Stimulated activated CD8-positive, alpha-beta memory T cell treated with anti-CD3 and anti-CD28 coated beads, Interleukin-7, amount 100 ng/mL, for 48 hours (primary cell): ENCODE measurements at places on chromosomes 6 and 20.

DNA sequence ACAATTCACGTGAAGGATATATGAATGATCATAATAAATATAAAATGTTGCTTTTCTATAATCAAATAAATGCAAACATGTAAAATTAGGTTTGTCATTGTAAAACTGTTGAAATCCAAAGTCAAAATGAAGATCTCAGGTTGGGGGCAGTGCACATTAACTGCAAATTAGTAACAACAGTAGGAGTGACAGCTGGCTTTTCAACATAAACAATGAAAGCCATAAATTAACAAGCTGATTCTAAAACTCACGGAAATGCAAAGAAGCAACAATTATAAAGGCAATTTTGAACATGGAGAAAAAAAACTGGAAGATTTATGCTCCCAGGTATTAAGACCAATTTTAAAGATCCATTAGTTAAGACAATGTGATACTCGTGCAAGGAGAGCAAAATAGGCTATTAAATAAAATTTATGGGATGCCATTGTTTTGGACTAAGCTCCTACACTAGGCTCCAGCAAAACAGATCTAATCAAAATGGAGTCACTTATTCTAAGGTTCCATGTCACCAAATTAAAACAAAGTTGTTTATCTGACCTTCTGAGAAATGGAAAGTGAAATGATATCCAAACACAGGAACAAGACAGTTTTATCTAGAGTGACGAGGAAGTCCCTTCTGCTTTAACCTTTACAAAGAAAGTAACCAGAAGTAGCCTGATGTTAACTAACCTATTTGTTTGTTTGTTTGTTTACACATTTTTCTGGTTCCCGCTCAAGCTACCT lies 770.8 kb downstream of the EPHA7 start:
- no peak for DNase-seq

DNA sequence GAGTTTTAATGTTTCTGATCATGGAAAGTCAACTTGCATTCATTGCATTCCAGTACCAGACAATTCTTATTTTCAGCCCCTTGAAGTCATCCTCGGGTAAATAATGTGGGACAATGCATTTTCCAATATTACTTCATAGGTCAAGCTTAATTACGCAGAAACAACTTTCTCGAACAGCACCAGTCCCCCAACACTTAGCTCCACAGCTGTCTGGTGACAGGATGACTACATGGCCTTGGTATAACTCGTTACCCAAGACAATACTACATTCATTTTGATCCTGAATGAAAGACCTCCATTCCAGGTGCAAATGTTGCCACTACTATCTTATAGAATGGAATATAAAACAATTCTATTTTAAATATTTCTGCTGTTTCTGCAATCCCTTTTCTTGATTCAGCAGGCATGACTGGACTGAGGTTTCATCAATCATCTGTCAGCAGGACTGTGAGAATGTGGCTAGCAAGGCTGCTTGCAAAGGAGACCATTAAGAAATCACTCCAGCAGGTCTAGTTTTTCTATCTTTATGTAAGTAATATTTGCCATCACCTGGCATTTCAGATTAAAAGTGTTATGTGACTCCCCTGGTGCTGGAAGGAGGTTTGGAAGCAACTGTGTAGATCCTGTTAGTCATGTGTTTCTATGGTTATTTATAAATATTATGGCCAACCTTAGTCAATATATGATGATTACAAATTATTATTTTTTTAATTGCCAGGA lies 147.9 kb downstream of the HAO1 start:
- DNase-seq: no peak

- no peak for DNase-seq
Observed at GRCh38 chr6:149223120-149223903, 94.2 kb upstream of the TAB2 start.

- DNase-seq: no peak
Observed at GRCh38 chr6:21612067-21612745, 18.7 kb downstream of the SOX4 start.

DNA sequence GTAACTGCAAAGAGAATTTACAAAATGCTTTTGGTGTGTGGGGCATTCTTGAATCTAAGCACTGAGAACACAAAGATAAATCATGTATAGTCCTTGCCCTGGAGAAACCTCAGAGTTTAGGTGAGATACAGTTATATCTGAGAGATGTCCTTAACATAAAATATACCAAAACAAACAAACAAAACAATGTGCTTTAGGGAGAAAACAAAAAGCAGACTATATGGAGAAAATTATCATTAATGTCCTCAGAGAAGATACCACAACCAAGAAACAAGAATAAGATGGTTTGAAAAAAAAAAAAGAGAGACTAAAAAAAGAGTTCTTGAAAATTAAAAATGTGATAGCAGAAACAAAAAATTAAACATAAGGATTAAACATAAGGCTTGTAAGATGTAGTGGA lies 8.0 kb downstream of the KIF13A start:
- DNase-seq: no peak

GRCh38 chr20:62724692-62725595 lies 16.3 kb downstream of the NTSR1 start:
- no peak for DNase-seq

GRCh38 chr6:49787176-49787575 lies at the start of gene PGK2:
TSS of gene PGK2 (minus strand) at chr6:49787285. CDS start at chr6:49787187, 98 bp downstream.
- DNase-seq: no peak

DNA sequence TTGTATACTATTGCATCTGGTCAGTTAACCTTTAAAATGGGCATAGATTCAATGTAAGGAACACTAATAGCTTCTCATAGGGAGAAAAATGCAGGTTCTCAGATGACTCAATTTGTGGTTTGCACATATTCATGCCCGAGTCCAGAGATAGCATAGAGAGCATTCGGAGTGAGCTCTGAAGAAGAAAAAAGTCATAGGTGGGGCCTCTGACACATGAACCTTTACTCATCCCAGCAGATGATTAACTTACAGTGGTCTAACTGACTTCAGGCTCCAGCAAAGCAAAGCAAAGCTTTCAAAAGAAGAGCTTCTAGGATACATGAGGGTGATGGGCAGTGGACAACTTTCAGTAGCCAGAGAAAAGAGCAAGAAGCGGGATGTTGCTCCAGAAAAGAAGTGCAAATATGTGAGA lies 55.3 kb upstream of the BTN3A2 start:
- DNase-seq: no peak

- DNase-seq: no peak
Observed at GRCh38 chr20:57693670-57694329, 16.0 kb downstream of the PMEPA1 start.

DNA sequence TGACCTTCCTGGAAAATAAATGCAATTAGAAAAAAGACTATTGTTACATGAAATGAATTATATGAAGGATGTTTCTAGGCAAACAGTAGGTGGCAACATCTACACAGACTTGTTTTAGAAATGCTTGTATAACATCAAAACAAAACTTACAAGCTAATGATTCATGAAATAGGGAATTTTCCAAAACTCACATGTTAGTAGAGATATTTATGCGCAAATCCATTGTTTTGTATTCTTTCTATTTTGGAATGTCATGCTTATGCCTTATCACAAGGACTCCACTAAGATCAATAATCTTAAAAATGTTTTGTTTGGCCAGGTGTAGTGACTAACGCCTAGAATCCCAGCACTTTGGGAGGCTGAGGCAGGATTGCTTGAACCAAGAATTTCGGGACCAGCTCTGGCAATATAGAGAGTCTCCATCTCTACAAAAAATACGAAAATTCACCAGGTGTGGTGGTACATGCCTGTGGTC lies 32.3 kb upstream of the LGSN start:
- DNase-seq: no peak

GRCh38 chr6:2842139-2842552 lies 483 bp upstream of the SERPINB1 start:
- no peak for DNase-seq

DNA sequence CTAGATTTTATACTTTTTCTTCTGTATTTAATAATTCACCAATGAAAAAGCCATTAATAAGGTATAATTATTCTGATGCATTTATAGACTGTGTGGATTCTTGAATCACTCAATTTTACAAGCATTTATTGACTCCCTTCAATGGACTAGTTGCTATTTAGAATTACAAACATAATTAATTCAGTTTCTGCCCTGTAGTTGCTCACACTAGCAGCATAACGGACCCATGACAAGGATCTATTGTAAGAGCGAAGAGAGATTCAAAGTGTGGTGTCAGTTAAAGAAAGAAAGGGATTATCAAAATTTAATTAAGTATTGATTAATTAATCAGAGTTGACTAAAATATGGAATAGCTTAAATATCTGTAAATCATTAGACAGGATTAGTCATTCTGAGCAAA lies 602.6 kb upstream of the PTCHD4 start:
- DNase-seq: no peak

- DNase-seq: no peak
Observed at GRCh38 chr6:17741507-17741906, 34.8 kb upstream of the NUP153 start.

- no peak for DNase-seq
Observed at GRCh38 chr20:45358282-45359068, 4.5 kb upstream of the SYS1 start.

DNA sequence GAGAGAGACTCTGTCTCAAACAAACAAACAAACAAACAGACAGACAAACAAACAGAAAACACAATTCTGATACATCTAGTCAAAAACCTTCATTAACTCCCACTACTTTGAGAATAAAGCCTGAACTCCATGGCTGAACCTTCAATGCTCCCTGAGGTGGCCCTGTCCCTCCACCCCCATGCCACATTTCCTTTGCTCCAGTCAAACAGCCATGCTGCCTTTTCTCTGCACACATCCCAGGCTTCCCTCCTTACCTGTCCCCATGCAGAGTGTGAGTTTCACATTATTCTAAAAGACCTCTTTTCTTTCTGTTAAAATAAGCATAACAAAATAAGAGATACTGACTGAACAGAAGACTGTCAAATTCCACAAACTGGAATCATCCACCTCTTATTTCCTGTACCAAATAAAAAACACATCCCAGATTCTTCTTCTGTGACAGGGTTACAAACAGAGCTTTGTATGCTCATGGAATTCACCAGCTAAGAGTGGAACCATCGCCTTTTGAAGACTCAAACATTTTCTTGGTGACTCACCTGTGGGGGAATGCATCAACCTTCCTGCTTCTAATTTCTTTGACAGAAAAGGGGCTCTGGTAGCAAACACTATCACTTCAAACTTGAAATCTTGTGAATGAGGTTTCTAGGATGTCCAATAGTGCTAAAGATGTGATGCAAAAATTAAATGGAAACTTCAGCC lies 71.0 kb upstream of the SLC22A16 start:
- DNase-seq: no peak

DNA sequence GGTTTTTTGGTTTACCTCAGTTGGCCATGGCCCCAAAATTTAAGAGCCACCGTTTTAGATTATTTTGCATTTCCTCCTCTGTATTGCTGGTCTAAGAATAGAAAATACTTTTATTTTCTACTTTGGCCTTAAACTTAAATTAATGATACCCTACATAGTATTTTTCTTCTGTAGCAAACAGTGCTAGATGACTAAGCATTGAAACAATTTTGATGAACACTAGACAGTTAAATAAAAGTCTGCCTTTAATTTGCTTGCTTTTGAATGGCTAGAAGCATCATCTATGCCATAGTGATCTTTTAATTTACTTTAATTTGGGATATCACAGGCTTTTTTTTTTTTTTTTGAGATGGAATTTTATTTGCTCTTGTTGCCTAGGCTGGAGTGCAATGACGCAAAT lies 106.4 kb downstream of the CD109 start:
- DNase-seq: no peak

DNA sequence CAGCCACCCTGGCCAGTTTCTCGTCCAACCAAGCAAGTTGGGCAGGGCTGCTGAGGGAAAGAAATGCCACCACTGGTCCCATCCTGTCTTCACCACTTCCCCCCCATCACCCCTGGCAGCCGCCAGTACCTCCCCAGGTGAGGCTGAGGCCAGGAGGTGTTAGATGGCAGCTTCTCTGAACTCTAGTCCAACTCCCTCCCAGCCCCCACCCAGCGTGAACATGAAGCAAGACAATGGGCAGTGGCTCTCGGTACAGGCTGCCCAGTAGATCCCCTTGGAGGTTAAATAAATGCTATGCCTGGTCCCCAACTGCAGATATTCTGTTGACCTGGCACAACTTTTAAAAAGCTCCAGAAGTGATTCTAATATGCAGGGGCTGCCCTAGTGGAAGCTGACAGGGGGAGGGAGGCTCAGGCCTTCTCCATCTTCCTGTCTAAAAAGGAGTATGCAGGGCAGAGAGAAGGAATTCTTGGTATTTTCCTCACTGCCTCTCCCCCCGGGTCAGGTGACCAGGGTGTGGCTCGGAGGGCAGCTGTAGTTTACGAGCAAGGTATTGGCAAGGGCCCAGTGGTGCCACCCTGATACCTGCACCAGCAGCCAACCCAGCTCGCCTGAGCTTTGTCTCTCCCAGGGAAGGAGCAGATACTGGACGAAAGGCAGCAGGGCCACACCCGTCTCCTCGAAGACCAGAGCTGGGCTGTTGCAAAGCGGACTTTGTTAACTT lies 25.7 kb downstream of the KCNK5 start:
- DNase-seq: no peak

- DNase-seq: no peak
Observed at GRCh38 chr6:167555836-167556235, 230.9 kb downstream of the TTLL2 start.

- DNase-seq: no peak
Observed at GRCh38 chr6:122657601-122658000, 47.4 kb downstream of the PKIB start.

- DNase-seq: no peak
Observed at GRCh38 chr20:18717062-18717461, 96.5 kb upstream of the SCP2D1 start.

GRCh38 chr20:33169176-33169794 lies 1.3 kb downstream of the BPIFA2 start:
- peak; percentile 1 for DNase-seq

- DNase-seq: no peak
Observed at GRCh38 chr6:31896856-31897611, 464 bp downstream of the EHMT2 start.

- no peak for DNase-seq
Observed at GRCh38 chr6:24738741-24739140, 19.8 kb upstream of the C6orf62 start.
